ENCODE measurements at places on chromosomes 6 and 20. TPM values are rescaled to one million over a fixed set of nuclear protein-coding genes. Genes with fewer than 3 reads are reported as not detected.

Gene DSP
- total RNA-seq: 119 TPM

Gene IL20RA
- total RNA-seq: 0.29 TPM

Gene SYCP2
- total RNA-seq: 1.4 TPM

Gene ZSCAN26
- 22.4 TPM for total RNA-seq

Gene BPIFB1
- total RNA-seq: not detected

Gene RCAN2
- 15.6 TPM for total RNA-seq

Gene ZNF322
- 22.7 TPM for total RNA-seq

Gene GABRR1
- total RNA-seq: not detected

Gene TRIM40
- total RNA-seq: not detected

Gene UNC5CL
- under 0.01 TPM for total RNA-seq

Gene PCK1
- not detected for total RNA-seq

Gene HDDC2
- 63.9 TPM for total RNA-seq

Gene SRMS
- total RNA-seq: not detected

Gene LAMA4
- 260 TPM for total RNA-seq

Gene LIN28B
- total RNA-seq: not detected

Gene INSM1
- total RNA-seq: not detected

Gene LTB
- 0.29 TPM for total RNA-seq

Data from osteoblast (primary cell).